ENCODE measurements at places on chromosomes 3 and 15.

DNA sequence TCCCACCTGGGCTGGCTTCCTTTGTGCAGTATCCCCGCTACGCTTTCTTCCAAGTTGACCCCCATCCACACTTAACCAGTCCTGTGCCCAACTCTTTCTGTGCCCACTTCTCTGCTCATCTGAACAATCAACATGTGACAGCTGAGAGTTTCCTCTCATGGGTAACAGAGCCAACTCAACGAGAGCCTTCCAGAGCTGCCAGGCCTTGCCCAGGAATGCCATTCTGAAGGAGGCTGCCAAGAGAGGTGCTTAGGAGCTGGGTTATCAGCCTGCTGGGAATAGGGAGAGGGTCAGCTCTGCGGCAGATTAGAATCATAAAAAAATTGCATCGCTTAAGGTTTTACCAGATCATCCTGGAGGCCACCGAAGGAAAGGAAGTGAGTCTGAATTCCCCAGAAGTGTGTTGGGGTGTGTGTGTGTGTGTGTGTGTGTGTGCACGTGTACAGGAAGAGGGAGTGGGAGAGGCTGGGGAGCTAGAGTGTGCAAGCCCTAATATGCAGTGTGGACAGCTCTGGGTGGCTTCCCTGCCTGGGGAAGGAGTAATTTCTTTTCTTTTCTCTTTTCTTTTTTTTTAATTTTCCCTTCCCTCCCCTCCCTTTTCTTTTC, 66.7 kb downstream of the ITGA11 start:
- DNase-seq = no peak

DNA sequence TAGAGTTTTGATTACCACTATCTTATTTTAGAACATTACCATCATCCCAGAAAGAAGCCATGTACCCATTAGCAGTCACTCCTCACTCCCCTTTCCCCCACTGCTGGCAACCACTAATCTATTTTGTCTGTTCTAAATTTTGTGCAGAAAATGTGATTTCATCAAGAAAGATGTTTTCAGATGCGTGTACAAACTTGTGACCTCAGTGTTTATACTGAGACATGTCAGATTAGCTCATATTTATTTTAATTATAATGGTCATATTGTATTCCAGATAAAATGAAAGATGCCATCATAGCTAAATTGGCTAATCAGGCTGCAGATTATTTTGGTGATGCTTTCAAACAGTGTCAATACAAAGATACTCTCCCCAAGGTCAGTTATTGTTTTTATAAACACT, 27.8 kb downstream of the PDCD6IP start:
- no peak for DNase-seq

DNA sequence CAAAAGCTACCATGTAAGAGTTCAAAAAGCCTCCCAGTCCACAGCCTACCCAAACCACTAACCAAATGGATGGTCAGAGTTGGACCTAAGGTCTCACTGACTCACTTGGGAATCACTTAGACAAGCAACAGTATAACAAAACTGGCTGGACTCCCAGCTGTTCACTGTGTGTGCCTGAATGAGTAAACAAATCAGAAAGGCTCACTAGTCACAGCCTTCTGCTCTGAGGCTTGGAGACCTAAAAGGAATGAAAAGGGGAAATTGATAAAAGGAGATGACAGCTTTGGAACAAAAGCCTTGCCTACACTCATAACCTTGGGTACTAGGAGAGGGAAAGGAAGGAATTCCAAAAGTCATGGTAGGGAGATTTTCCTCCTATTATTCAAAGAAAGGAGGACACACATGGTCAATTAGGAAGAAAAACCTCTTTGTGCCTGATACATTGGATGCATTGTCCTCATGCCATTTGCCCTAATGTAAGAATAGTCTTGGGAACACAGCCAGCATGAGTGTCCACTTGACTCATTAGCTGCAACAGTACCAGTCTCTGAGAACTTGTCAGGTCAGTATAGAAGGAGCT, 92.3 kb downstream of the FRMD5 start:
- DNase-seq = no peak

DNA sequence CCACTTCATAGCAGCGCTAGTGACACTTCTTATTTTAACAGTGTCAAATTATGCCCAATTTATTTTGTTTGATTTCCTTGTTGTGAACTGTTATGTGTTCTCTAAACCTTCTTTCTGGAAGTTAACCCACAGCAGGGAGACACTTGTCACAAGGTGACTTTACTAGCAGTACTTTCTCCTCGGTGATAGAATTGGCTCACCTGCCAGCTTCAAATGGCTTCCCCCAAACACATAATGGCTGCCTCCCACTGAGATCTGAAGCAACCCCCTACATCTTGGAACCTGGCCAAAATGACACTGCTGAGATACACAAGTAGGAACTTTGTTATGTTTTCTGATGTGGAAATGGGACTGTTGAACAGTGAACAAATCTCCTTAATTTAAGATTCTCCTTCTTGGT, 238.8 kb upstream of the DPH6 start:
- no peak for DNase-seq

GRCh38 chr3:134350861-134351311, 23.4 kb downstream of the AMOTL2 start:
- DNase-seq = no peak

DNA sequence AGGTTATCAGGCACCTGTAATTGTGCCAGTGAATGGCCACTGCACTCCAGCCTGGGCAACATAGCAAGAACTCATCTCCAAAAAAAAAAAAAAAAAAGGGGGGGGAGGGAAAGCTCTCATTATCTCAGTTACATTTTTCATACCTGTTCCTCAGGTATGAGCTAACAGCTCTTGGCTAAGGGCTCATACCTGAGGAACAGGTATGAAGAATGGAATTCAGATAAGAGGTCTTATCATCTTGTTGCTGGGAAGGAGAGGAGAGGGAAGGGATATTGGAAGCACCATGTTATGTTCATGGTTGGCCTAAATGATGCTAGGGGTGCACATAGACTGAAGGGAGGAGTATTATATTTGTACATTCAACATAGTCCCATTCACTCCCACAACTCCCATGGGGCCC, 2.6 kb downstream of the SLC15A2 start:
- no peak for DNase-seq

GRCh38 chr3:161682715-161683114, 186.1 kb downstream of the OTOL1 start:
- DNase-seq = no peak

GRCh38 chr15:100340721-100341238, 995 bp downstream of the ADAMTS17 start:
- DNase-seq = peak; percentile 44

- no peak for DNase-seq
Observed at GRCh38 chr3:15498431-15499214, 22.9 kb downstream of the COLQ start.

GRCh38 chr3:135655328-135655727, 310.2 kb upstream of the PPP2R3A start:
- no peak for DNase-seq

GRCh38 chr3:171876680-171877147, 33.6 kb downstream of the TMEM212 start:
- no peak for DNase-seq

DNA sequence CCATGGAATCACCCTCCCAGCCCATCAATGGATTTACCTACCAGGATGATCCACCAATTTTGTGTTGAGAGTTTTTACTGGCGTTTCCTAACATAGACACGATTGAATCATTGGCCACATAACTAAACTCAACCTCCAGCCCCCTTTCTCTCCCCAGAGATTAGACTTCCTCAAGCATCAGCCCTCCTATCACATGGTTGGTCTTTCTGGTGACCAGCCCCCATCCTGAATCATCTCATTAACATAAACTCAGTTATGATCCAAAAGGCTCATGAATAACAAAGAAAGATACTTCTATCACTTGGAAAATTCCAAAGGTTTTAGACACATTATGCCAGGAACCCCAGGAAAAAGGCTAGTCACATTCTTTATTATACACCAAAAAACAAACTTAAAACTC, 21.2 kb downstream of the PRKAR2A start:
- no peak for DNase-seq

DNA sequence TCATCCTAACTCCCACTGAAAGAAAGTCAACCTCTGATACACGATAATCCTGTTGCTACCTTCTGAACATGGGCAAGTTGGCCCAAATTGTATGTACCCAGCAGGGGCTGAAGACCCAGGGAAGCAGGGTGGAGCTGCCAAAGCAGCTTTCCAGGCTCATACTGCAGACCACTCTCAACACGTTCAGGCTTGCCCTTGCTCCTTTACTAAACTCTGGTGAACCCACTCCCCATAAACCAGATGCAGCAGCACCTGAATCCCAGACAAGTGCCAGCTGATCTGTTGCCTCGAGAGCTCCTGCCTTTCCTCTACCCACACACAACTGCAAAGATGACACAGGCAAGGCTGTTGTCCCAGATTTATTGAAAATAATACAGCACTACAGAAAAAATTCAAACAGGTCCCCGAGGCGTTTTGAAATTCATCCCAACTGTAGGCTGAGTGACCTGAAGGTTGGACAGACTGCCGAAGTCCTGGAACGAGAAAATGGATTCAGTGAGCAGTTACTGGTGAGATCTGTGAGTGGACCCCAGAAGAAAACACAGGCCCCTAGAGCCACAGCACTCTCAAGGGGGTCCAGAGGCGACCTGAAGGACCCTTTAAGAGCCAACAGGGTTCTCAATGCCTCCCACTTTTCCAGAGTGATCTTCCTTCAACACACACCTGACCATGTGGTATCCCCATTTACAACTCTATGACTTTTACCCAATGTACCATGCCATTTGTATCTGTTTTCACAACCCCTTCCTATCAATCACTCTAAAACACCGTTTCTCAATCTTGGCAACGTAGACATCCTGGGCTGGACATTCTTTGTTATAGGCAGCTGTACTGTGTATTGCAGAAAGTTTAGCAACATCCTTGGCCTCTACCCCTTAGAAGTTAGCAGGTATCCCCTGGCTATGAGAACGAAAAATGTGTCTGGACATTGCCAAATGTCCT, 3.6 kb downstream of the RPS17 start:
- no peak for DNase-seq

DNA sequence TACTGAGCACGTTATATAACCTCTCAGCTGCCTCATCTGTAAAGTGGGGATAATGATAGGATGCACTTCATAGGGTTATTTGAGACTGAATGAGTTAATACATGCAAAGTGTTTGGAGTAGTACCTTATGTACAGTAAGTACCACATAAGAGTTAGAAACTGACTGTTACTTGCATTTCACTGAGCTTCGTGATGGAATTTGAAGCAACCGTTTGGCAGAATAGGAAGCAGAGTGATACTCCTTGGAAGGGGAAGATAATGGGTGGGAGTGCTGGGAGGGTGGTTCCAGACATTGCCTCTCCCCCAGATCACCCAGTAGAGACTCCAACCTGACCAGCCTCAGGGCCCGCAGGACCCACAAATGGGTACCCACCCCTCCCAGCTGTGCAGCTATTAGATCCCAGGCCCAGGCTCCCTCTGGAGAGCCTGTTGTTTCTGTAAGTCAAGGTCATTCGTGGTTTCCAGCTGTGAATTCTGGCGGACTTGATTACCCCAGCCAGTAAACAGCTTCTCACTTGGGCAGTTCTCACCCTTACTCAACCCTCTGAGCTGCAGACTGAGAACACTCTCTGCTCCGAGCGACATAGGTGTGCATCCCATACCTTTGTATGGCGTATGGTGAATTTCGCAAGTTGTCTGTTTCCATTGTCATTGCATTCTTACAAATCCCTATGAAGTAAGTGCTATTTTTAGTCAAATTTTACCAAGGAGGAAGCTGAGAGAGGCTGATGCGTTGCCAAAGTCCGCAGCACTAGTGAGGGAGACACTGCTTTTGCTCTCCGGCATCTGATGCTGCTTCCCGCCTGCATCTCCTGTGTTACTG, 11.1 kb downstream of the ALPK3 start:
- DNase-seq = no peak

GRCh38 chr15:25616471-25616870, 177.6 kb upstream of the UBE3A start:
- no peak for DNase-seq

DNA sequence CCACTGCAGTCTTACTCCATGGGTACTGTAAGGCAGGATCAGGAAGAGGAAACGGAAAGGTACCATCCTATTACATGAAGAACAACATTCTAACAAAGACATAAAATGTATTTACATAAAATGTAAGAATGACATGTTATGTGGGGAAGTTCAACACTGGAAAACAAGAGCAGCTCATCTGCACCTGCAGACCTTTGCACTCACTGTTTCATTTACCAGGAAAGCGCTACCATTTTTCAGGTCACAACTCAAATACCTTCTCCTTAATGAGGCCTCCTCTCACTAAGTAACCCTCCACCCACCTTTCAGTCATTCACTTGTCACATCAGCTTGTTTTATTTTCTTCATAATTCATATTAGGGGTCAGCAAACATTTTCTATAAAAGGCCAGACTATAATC, 2.6 kb downstream of the TMCC1 start:
- no peak for DNase-seq

DNA sequence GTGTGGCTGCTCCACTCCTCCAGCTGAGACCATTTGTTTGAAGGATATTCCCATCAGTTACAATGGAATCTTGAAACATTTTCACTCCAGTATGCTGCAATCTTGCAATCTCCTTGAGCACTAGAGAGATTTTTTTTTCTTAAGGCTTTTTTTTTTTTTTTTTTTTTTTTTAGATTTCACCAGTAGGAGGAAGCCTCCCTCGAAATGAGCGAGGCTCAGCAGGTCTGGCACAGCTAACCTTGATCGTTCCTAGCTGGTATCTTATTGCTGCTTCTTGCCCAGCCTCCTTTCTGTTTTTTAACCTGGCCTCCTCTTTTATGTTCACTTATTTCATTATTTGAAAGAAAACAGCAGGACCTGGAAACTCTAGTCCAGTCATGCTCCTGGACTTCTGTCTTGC, 48.1 kb downstream of the RAP2B start:
- no peak for DNase-seq

GRCh38 chr3:11206316-11206715, 52.0 kb downstream of the HRH1 start:
- no peak for DNase-seq

- no peak for DNase-seq
Observed at GRCh38 chr3:191192941-191193340, 6.1 kb upstream of the OSTN start.

GRCh38 chr3:48088056-48088748, 72.0 kb upstream of the MAP4 start:
- peak; percentile 70 for DNase-seq

DNA sequence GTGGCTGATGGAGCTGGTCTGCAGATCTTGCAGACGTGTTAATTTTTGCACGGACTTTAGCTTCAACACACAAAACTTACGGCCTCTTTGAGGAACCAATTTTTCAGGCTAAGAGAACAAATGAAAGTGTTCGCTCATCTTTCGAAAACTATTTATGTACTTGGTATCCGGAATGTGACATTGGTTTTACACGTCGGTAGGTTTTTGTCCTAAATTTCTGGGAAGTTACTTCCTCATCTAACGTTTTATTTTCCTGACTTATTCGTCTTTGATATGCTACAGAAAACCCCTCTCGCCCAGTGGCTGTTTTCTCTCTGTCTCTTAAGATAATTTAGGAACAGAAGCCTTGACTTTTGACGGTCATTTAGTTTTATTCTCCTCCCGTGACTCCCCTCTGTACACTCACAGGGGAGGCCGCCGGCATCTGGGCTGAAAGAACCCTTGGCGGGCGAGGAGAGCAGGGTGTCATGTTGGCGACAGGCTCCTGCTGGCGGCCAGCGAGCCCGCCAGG, 834 bp upstream of the GREM1 start:
- DNase-seq = no peak

GRCh38 chr3:27025718-27026117, 343.5 kb downstream of the NEK10 start:
- DNase-seq = no peak

Data from right kidney (tissue), 9 donors.